ENCODE measurements at places on chromosomes 7 and 10.

DNA sequence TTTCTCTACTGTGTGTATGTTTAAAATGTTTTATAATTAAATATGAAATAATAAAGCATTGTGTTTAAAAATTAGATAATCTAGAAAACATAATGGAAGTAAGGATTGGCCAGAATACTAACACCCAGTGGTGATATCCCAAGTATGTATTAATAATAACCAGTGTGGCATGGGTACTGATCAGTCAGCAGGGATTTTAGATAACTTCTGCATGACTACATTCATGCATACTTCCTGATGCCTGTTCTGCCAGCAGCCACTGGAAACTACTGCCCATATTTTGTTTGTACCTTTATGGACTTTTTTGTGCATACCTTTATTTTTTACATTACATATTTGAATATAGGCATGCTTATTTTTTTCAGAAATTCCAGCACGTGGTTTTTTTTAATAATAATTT is 156.6 kb upstream of the TMEM196 start:
- no peak for DNase-seq

GRCh38 chr10:28872587-28873165 is 195.4 kb downstream of the BAMBI start:
- DNase-seq: no peak

DNA sequence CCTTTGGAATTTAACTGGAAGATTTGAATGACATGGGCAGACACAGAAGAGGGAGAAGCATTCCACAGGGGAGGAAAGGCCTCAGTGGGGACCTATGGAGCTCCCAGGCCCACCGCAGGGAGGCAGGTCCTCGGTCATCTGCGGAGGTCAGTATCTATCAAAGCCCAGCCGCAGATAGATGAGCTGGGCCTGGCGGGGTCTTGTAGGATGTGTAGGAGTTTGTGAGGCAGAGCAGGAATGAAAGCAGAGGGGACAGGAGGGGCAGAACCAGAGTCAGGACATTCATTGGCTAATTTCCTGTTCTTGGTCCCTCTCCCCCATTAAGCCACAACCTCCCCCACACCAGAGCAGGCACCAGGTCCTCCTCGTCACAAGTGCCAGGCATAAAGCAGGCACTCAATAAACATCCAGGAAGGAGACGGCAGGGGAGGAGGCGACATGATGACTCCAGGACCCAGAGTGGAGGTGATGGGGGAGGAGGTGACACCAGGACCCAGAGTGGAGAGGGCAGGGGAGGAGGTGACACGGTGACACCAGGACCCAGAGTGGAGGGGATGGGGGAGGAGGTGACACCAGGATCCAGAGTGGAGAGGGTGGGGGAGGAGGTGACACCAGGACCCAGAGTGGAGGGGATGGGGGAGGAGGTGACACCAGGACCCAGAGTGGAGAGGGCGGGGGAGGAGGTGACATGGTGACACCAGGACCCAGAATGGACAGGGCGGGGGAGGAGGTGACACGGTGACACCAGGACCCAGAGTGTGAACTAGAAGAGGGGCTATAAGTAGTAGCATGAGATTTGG is 83.7 kb upstream of the PDGFA start:
- no peak for DNase-seq

DNA sequence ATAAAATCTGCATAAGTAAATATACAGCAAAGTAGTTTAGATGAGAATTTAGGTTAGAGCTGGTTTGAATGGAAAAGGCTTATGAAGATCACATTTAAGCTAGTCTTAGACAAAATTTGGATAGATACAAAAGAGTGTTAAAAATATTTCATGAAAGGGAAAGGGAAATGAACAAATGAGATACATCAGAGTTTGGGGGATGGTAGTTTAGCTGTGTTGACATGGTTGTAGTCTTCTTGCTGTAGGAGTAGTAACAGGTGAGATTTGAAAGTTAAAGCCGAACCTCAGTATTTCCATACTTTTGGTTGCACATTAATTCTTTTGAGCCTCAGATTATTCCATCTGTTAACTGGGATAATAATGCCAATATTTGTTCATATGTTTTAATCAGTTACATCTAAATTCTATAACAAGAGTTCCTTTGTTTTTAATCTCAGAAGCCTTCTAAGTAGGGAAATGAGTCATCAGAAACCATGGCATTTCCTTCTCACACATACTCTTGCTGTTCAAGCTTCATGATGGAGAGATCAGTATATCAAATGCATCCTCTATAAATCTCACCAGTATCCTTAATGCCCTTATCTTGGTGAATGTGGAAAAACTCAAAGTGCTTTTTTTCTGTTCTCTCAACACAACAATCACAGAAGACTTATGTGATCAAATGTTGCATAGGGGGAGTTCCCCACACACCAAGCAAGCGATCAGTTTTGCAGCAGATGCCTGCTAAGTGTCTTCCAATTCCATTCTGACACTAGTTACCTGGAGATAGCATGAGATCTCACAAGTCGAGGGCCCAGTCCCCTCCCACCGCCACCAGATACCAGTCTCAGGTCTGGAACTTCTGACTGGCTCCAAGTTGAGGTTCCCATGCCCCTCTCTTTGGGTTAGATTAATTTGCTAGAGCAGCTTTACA is 84.7 kb downstream of the MAPK8 start:
- no peak for DNase-seq

DNA sequence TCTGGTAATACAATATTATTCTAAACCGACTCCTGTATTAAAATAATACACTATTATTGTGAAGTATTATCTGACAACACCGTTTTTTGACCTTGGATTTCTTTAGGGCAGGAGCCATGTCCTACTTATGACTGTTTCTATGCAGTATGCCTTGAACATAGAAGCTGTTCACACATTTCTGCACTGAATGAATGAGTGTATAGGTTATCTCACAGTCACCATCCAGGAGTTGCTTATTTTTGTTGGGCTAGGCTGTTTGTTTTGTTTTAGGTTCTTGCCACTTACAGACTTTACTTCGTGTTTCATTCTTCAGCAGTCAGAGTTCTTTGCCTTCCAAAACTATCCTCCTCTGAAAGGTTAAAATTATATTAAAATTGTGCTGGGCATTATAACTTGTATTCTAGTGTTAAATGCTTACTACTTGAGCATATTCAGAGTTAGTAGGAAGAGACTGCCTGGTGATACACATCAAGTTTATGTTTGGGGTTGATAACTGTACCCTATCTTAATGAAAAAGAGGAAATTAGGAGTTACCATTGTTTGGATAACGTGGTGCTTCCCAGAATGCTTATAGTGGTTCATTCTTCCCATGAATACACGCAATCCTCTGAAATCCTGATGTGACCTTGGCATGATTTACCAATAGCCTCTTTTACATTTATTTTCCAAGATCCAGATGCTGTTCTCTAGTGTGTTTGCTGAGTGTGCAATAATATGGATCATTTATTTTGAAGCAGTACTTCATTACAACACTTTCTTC is 1.7 kb downstream of the RALA start:
- DNase-seq: no peak

DNA sequence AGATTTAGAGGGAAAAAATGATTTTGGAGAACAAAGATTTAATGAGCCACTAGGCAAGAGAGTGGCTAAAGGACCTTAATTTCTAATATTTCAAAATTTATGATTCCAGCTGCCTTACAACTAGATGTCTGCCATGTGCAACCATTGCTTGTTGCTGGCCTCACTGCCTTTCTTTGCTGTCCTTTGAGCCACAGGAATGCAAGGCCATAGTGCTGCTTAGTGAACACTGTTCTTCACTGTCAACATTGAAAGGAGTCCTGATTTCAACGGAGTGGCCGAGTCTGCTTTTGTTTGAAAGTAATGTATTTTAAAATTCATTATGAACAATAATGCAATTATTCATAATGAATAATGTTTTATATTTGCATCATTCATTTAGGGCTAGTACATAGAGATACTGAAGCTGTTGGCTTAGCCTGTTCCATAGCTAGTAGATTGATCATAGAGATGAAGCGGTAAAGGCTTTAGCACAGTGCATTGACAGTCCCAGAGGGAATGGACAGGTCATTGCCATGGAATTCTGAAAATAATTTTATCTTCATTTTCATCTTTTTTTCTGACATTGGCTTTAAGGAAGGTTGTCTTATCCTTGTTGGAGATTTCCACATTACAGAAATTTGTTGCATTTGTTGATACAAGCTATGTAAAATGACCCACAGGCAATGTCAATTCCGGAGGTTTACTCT is 544.1 kb downstream of the AUTS2 start:
- DNase-seq: no peak

DNA sequence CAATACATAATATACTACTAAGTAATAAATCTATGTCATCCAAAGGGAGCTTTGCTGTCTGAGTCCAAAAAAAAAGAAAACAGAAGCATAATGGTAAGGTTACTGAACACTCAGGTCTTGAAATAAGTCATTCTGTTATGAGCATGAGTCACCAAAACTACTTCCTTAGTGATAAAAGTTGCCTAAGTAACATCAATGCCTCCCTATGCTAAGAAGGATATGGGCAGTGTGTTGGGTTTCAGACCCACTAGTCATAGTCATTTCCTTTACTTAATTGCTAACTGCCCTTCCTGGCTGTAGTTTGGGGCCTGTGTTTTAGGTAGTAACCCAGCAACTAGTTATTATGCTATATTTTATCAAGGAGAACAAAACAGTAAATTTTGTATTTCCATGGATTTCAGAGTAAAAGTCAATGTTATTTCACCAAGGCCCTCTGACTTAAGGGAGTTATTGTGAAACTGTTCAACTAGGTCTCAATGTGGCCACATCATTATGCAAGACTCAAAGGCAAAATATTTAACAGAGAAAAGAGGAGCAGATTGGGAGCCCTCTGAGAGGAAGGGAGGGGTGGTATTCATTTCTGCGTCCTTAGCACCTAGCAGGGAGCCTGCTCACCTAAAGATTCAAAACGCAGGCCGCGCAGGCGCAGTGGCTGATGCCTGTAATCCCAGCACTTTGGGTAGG is 11.7 kb upstream of the VIM start:
- DNase-seq: no peak

Measured in activated CD8-positive, alpha-beta memory T cell treated with anti-CD3 and anti-CD28 coated beads for 48 hours (primary cell).